ENCODE measurements at places on chromosomes 5 and 9.
A peak's percentile ranks its signal among the peaks of the same experiment; 100 is the strongest.

GRCh38 chr9:127812936-127813675 lies 10.4 kb downstream of the FPGS start:
- no peak for DNase-seq

- DNase-seq: no peak
Observed at GRCh38 chr9:12413986-12414385, 279.2 kb upstream of the TYRP1 start.

GRCh38 chr5:122770477-122770876 lies 4.4 kb upstream of the SNX2 start:
- no peak for DNase-seq

DNA sequence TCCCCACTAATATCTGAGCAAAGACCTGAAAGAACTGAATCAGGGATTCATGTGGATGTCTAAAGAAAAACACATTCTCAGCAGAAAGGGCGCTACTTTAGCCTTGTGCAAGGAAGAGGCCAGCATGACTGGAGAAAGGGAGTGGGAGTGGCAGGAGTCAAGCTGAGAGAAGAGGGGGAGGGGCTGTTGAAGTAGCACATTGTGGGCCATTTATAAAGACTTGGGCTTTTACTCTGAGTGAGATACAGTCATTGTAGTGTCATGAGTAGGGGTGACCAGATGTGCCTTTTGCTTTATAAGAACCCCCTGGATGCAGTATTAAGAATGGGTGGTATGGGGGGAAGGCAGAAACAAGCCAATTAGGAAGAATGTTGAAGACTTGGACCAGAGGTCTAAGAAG lies 452.8 kb downstream of the ENC1 start:
- DNase-seq: no peak

DNA sequence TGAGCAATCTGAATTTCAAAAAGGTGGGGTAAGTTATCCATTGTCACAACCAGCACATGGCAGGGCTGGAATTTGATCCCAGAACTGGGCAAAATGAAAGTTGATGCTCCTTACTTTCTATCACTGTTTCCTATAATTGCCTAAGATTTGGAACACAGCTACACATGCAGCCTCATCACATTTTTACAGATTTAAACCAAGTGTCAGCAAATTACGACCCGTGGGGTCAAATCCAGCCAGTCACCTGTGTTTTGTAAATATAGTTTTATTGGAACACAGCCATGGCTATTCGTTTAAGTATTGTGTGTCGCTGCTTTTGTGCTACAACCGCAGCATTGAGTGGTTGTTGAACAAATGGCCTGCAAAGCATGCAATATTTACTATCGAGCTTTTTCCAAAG lies 94.3 kb downstream of the SREK1 start:
- DNase-seq: no peak

DNA sequence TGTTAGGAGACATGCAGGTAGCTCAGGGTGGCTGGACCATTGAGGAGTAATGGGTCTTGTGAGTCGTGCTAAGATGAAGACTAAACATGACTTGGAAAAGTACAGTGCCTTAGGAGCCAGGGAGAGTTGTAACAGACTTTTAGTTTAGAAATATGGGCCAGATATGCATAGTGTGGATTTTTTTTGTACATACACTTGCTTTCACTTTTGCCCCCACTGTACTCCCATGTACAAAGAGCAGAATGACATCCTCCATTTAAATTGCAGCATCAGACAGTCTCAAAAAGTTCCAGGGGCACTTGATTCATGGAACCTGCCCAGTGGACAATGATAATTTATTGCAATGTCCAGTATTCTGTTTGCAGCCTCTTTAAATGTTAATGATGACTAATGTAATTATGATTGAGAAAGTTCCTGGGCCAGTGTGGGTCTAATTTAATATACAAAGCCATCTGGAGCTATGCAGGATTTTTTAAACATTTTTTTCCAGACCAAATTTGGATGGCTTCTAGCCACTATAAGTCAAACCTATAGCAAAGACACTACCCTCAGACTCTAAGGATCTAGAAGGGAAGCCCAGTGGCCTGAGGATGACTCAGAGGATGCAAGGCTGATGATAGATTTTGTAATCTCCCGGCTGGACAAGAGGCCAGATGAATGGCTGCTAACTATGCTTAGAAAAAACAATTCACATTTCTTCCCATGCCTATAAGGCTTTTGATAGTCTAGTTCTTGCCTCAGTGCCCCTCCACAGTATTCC lies 80.1 kb downstream of the TRPC7 start:
- no peak for DNase-seq

DNA sequence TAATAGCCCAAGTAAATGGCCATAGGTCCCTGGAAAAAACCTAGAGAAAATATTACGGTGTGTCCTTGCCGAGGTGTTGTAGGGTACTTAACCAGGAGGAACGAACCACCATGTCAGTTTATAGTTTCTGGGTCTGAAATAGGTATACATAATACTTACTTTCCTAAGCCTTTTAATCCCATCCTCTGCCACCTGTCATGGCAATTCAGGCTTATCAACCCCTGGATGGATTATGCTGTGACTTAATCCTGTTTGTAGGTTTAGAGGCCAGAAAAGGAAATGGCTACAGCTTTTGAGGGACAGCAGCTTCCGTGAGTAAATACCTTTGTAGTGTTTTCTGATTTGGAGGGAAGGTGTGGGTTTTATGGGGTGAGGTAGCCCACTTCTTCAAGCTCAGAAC lies 89.1 kb upstream of the PTPRD start:
- no peak for DNase-seq

DNA sequence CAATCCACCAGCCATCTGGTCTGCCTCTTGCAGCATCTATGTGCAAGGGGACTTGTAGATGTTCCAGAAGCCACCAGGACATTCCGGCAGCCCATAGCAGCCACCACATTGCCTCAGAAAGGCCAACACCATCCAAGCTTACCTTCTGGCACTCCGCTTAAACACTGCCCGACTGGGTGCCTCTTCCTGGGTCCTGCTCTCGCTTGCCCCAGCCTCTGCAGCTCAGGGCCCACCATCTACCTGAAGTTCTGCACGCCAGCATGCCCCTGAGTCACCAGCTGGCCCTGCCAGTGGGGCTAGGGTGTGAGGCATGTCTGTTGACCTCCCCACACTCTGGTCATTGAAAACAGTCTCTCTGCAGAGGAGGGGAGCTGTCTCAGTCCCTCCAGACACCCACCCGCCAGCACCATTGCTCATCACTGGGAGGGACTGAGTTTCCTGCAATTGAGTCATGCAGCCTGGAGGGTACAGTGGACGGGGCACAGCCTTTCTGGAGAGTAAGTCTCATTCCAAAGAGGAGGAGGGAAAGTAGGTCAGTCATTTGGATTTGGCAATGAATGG lies 16.9 kb upstream of the COL5A1 start:
- DNase-seq: peak; percentile 74

GRCh38 chr5:65790371-65791163 lies 68.6 kb downstream of the NLN start:
- DNase-seq: no peak

- no peak for DNase-seq
Observed at GRCh38 chr9:101693546-101694336, 44.7 kb downstream of the GRIN3A start.

DNA sequence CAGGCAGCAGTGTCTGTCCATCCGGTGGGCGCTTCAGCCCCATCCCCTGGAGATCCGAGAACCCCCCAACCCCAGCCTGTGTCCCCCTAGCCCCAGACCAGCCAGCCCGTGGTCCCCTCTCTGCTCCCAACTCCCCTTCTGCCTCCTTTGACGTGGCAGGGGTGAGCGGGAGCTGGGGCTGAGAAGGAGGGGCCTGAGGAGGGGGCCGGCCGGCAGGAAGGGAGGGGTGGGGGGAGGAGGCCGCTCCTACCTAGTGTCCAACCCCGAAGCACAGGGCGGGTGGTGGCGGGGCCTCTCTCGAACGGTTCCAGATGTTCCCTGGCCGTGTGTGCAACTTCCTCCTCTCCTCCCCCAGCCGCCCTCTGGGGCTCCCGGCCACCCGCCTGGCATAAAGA lies 31.0 kb downstream of the GOLGA2 start:
- DNase-seq: peak; percentile 72

GRCh38 chr5:117497601-117498000 lies 923.0 kb upstream of the SEMA6A start:
- DNase-seq: no peak

GRCh38 chr5:124128867-124129266 lies 616.9 kb downstream of the CSNK1G3 start:
- no peak for DNase-seq

GRCh38 chr5:112202694-112203093 lies 216.4 kb downstream of the EPB41L4A start:
- DNase-seq: no peak

DNA sequence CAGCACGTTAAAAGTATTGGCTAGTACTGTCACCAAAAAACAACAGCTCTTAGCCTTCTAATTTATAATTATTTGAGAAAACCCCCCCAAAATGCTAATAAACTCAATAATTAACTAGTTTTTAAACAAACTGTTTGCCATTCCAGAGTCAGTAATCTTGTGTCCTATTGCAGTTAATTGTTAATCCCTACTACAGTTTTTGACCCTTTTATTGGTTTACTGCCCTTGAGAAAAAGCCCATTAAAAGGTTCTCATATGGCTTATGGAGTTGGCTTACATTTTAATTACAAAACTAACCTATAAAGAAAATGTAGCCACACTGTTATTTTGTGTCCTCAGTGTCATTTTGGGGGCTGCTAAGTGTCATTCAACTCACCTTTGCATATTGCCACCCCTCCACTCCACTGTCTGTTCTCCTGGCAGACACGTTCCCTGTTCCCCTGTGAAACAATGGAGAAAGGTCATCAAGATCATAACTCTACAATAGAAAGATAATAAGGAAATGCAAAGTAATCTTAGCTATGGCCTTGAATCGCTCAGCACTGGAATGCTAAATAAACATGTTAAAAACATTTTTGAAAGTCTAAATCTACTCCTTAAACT lies 51.6 kb upstream of the TXNDC8 start:
- no peak for DNase-seq

- DNase-seq: no peak
Observed at GRCh38 chr5:60483050-60483449, 216.9 kb downstream of the DEPDC1B start.

GRCh38 chr9:130629443-130630070 lies 34.8 kb upstream of the PRDM12 start:
- no peak for DNase-seq

- DNase-seq: no peak
Observed at GRCh38 chr9:128899566-128900322, 17.8 kb downstream of the LRRC8A start.

DNA sequence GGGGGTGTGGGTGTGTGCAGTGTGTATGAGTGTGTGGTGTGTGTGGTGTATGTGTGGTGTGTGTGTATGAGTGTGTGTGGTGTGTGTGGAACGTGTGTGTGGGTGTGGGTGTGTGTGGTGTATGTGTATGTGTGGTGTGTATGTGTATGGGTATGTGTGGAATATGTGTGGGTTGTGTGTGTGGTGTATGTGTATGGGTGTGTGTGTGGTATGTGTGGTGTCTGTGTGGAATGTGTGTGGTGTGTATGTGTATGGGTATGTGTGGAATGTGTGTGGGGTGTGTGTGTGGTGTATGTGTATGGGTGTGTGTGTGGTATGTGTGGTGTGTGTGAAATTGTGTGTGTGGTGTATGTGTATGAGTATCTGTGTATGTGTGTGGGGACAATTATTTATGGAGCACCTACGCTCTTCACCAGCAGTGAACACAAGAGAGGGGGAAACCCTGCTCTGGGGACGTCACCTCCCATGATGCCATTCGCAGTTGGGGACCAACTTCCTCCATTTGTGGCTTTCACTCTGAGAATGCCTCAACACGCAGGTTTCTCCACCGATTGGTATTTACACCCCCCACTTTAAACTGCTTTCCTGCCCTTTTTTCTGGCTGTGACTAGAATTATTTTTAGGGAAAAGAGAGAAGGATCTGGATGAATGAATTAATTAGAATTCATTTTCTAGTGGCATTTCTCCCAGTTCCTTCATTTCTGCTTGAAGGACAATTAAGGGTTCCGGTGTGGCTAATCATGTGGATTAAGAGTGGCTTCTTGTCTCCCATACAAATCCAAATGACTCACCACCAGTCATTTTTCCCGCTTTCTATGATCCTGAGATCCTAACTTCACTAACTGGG lies 238.1 kb downstream of the ROR2 start:
- no peak for DNase-seq

DNA sequence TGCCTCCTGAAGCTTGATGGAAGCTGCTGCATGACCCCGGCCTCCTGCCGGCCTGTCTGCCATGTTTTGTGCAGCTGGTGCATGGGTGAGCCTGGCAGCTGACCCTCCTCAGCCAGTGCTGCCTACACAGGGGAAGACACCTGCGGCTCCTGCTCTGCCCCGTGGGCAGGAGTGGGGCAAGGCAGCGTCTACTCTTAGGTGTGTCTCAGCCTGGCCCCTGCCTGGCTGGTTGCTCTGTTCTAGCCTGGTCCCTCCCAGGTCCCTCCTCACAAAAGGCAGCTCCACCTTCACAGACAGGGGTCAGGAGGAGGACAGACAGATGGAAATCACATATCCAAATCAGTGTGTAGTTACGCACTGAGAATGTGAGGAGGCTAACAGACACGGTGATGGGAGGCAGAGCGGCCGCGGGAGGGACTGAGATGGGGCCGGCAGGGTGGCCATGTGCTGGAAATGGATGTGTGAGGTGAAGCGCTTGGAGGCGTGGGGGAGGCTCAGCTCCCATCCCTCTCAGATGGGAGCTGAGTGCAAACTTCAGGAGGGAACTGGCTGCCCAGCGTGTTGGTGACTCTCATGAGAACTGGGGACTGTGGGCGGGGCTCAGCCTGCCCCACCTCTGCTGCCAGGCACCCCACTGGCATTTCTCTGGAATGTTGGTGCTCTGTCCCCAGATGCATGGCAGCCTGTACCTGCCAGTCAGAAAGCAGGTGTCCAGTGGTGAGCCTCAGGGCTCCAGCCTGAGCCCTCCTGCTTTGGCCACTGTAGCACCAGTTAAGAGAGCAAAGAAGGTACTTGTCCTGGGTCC lies 43.4 kb downstream of the PPARGC1B start:
- DNase-seq: no peak

GRCh38 chr5:17129093-17129849 lies 88.2 kb upstream of the BASP1 start:
- no peak for DNase-seq

DNA sequence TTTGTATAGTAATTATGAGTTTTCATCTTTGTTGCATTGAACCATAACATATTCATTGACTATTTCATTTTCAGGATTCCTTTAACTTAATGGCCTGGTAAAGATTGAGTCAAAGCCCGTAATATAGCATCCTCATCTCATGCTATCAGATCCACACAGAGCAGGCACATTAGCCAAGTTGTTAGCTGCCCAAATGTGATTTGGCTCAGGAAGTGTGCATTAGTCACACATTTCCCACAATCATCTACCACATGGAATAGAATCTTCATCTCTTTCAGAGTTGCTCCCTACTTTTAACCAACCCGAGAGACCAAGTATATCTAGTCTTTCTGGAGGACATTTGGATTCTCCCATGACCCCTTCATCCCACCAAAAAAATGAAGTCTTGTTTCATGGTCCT lies 481.0 kb upstream of the PTGER4 start:
- DNase-seq: no peak

- no peak for DNase-seq
Observed at GRCh38 chr5:175207321-175208040, 236.5 kb downstream of the DRD1 start.

- no peak for DNase-seq
Observed at GRCh38 chr5:17087035-17087434, 130.4 kb upstream of the BASP1 start.
